ENCODE measurements at places on chromosomes 5 and 9.

DNA sequence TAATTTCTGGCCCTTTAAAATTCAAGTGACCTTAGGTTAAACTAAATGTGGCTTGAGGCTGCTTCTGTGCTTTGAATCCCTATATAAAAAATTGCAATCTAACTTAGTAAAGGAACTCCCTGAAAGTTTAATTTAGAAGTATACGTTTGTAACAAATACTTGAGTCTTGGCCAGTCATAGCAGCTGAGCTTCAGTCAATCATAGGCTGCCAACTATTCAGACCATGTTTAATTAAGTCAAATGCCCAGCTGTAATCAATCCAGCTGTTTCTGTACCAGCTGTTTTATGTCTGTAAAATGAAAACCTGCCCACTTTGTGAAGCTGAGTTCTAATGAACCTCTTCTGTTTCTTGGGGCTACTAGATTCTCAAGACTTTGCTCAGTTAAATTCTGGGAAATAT is 760.1 kb downstream of the MAT2B start:
- DNase-seq: no peak

- DNase-seq: peak; percentile 35
Measured at GRCh38 chr9:137417161-137418021, 5.6 kb downstream of the EXD3 start.

- DNase-seq: peak; percentile 65
Measured at GRCh38 chr9:93119953-93120845, 13.9 kb downstream of the NINJ1 start.

DNA sequence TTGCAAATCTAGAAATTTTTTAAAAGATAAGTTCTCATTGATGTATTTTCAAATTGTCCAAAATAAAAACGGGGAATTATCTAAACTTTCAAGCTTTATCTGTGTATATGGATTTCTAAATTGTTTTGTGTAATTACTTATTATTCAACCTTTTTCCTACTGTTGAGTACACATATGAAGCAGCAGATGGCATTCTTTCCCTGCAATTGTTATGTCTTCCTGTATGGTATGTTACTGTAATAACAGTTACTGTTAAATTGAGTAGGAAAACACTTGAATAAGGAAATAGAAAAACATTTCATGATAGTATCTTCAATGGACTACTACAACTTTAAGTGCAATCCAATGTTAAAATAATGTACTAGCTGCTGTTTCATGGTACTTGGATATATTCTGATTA is 124.8 kb downstream of the RANBP17 start:
- no peak for DNase-seq

- DNase-seq: no peak
Measured at GRCh38 chr9:81150016-81150625, 539.2 kb downstream of the TLE1 start.

DNA sequence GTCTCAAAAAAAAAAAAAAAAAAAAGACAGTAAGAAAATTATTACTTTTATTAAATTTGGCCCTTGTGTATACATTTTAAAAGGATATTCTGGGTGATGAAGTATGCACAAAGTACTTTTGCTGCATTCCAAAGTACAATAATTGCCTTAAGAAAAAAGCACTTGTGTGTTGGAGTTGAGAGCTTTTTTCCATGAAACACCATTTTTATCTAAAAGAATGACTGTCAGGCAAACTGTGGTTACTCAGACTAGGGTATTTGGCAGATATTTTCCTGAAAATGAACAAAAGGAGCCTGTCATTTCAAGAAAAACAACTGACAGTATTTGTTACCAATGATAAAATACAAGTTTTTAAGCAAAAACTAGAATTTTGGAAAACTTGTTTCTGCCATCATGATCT is 84.3 kb upstream of the PTPN3 start:
- DNase-seq: no peak

- peak; percentile 51 for DNase-seq
Measured at GRCh38 chr5:171680485-171680884, 105.1 kb upstream of the SMIM23 start.

DNA sequence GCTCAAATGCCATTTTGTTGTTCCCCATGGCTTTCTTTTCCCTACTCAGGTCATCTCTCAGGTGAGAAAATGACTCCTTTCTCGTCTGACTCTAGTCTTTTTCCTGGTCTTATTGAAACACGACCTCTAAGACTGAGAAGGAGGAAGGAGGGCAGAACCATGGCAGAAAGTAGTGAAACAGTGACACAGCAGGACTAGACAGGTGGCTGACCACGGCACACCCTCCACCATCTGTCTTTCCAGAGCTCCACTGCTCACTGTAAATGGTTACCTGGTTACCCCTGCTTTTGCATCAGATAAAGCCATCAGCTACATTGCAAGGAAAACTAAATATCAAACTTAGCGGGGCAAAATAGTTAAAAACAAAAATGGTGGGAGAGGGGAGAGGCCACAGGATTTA is 30.9 kb downstream of the NR4A3 start:
- DNase-seq: no peak

GRCh38 chr5:140228364-140228837 is 53.4 kb downstream of the CYSTM1 start:
- DNase-seq: no peak

DNA sequence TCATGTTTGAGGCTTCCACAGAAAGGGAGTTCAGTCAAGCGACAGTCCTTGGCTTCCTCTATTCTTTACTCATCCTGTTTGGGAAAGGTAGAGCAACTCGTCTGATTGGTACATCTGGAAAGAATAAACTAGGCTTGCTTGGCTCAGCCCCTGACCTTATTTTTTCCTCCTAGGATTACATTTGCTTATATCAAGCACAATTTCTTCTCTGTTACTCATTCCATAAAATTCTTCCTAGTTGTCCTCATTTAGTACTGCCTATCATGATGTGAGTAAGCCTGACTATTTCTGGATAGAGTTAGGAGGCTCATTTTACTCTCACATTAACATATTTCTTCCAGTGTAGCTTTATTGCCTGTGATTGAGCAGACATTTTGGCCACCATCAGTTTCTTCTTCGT is 10.9 kb upstream of the CARNMT1 start:
- no peak for DNase-seq

DNA sequence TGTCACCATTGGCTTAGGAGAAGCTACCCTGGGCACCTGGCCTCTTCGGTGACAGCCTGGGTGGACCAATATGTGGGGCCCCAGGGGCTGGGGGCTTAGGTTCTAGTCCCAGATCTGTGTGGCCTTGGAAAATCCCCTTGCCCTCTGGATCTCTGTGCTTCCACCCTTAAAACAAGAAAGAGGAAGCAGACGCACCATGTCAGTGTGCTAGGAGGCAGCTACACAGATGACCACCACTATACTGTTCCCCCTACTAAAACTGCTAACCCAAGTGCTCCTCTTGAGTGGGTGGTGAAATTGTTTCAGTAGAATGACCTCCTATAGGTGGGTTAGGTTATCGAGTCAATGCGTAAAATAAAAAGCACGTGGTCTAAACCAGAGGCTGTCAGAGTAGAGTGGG is 31.0 kb downstream of the AFAP1L1 start:
- DNase-seq: no peak

- DNase-seq: peak; percentile 21
Measured at GRCh38 chr5:95842854-95843544, 20.5 kb upstream of the GLRX start.

- no peak for DNase-seq
Measured at GRCh38 chr9:35700942-35701341, 11.2 kb upstream of the TPM2 start.

Data from GM23338 (cell line).